ENCODE measurements at places on chromosomes 5 and 9.

GRCh38 chr9:93898502-93899426, 56.4 kb downstream of the BARX1 start:
- DNase-seq = no peak

GRCh38 chr5:16082053-16082452, 97.5 kb downstream of the MARCHF11 start:
- DNase-seq = no peak

GRCh38 chr9:132002643-132003318, 76.9 kb downstream of the MED27 start:
- no peak for DNase-seq

GRCh38 chr9:93662952-93663572, 86.7 kb downstream of the PHF2 start:
- no peak for DNase-seq

Measured in NCI-H1417 treated with DMSO at 0.1 percent for 48 hours (cell line).